ENCODE measurements at places on chromosomes 2 and 18.
A peak's percentile ranks its signal among the peaks of the same experiment; 100 is the strongest.

DNA sequence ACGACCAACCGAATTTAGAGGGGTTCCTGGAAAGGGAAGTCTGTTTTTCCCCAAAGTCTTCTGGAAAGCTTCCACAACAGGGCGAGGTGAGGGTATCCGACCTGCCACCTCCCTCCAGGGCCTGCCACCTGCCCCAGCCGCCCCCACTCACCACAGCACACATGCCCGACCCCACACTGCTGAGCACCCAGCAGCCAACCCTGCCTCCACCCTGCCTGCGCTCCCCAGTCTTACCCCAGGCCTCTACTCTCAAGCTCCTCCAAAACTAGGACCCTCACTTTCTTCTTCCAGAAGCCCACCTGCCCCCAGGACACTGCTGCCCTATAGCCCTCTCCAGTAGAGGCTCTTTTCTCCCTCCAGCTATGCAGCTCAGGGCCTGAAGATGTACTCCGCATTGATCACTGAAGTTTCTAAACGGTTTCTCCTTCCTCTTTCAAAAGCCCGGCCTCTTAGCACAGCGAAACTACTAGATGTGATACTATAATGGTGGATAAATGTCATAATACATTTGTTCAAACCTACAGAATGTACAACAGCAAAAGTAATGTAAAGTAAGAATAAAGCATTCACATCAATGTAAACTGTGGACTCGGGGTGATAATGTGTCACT is 128.8 kb upstream of the SLC1A4 start:
- DNase-seq = no peak

GRCh38 chr2:27118525-27119329 is at the start of gene CGREF1:
CGREF1 (minus strand) TSS chr2:27119128; CDS start chr2:27104366, 14,762 bp downstream.
- DNase-seq = peak; percentile 62

GRCh38 chr18:69282371-69282770 is 118.3 kb upstream of the DOK6 start:
- no peak for DNase-seq

GRCh38 chr2:64348386-64349130 is 105.4 kb upstream of the LGALSL start:
- DNase-seq = no peak

- DNase-seq = no peak
Measured at GRCh38 chr2:70979626-70980025, 1.2 kb downstream of the ANKRD53 start.

DNA sequence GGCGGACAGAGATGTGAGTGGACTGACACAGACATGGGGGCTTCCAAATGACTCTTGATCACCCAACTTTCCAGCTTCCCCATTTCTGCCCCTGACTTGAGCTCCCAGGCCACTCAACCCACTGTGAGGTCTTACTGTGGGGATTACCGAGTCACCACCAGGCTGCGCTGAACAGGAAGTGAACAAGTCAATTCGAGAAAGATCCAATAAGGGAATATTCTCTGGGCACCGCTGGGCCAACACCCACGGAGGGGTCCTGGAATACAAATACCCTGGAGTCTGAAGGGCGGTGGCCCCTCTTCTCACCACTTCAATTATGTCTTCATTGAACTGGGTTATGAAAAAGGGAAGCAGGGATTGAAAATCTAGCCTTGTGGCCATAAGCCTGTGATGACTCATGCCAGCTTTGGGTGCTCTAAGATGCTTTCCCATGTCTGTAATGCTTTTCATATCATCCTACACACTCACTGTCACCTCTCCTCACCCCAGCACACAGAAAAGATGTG is 37.7 kb downstream of the BCL11A start:
- DNase-seq = no peak

GRCh38 chr18:80159713-80160636 is 50.9 kb downstream of the ADNP2 start:
- DNase-seq = peak; percentile 79

DNA sequence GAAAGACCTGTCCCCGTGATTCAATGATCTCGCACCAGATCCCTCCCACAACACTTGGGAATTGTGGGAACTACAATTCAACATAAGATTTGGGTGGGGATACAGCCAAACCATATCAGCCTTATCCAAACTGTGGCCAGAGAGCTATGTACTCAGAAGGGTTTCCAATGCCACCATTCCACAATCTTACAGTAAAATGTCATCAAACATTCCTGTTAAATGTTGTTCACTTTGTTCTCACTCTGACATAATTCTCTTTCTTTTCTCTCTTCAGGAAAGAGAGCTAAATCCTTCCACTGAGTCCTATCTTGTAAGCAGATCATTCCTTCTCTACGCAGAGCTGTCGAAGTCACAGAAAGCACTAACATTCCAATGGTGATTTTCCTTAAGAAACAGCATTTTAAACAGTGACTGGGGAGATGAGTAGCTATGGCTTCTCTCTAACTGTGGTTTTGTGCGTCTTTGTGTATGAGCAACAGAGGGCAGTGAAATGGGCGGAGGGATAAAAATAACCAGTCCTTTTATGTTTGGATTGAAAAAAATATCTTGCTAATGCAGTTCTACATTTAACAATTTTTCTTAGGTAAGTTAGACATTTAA is 684.7 kb downstream of the EPHA4 start:
- no peak for DNase-seq

DNA sequence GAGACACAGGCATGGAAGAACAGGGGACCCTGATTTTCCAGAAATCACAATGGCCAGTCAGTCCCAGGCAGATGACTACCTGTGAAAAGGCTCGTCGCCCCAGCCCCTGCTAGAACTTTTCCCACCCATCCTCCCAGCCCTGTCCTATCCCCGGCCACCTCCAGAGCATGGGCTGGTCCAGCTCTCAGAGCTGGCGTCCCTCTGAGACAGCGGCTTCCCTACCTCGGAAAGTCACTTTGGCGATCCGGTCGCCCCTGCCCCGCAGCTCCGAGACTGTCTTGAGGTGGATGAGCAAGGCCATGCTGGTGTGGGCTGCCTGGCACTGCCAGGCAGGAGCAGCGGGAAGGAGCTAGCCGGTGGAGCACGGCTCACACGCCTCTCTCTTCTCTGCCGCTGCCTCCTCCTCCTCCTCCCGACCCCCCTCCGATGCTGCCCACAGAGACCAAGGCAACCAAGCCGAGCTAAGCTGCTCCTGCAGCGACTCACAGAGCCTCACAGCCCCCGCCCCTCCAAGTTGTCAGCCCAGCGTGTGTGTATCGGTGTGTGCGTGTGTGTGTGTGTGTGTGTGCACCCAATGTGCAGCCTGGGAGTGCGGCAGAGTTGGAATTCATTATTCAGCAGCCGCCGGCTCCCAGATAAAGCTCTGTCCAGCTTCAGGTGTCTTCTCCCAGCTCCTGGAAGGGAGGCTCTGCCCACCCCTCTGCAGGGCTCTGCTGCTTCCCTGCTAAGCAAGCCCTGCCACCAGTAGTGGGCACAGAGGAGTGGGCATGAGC is 80.5 kb upstream of the OTOF start:
- DNase-seq = peak; percentile 74

DNA sequence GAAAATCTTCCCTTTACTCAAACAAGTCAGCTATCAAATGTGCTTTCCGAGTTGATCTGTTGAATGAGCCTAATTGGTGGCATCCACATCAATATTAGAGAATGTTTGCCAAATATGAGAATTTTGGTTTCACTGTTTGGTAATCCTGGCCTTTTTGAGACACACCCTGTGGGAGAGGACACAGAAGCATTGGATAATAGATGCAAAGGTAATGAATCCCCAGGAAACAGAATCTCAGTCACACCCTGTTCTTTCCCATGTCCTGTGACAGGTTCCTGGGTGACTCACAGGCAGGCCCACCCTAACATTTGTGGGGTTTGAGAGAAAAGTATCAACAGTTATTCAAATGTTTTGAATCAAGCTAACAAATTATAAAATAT is 99.8 kb upstream of the PELI1 start:
- no peak for DNase-seq

GRCh38 chr18:48080546-48080945 is 150.1 kb upstream of the SMAD2 start:
- DNase-seq = peak; percentile 25

DNA sequence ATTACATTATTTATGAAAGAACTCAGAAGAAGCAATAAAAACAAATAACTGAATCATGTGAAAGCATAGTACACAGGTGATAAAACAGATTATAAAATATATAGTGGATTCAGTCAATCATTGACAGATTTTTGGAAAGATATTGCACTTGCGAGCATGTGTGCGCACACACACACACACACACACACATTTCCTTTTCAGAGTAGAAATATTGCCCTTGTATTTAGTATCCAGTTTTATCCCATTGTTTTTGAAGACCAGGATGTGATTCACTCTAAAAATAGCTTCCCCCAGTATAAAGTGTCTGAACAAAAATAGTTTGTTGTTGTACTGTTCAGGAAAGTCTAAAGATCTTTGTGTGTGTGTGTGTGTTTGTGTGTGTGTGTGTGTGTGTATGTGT is 145.5 kb downstream of the CALCRL start:
- DNase-seq = no peak

- DNase-seq = peak; percentile 64
Measured at GRCh38 chr2:39243469-39244123, at the start of gene CDKL4. CDKL4 (minus strand) TSS chr2:39243970.

DNA sequence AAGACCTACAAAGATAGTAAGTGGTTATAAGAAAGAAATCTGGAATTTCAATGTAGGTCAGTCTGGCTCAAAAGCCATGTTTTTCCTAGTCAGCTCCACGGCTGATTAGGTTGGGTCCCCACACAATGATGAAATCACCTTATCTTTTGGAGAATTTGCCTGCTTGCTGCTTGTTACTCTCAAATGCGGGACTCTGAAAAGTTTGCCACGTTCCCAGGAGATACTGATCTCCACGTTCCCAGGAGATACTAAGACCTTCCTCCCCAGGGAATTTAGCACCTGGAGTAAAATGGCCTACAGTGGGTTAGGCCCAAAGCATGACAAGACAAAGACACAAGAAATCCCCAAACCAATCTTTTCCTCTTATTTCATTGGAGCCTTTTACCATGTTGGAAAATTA is 449.6 kb downstream of the TNS1 start:
- no peak for DNase-seq

DNA sequence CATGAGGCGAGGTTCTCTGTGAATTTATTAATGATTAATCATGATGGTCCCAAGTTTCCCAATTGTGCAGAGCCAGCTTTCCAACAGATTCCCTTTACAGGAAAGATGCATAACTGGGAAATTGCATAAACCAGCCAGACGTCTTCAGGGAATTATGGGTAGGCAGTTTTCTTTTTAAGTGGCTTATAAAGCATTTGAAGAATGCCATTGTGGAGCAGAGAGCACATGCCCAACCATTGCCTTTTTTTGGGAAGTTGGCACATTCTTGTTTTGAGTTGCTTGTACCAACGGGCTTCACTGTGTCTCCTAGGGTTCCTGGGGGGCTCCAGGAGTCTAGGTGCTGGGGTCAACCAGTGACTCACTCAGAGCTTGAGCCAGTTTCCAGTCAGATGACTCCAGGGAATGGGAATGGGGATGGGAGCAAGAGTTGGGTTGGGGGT is 231.7 kb upstream of the FOSL2 start:
- no peak for DNase-seq

- DNase-seq = no peak
Measured at GRCh38 chr18:53941601-53942338, 282.7 kb downstream of the MBD2 start.

- DNase-seq = no peak
Measured at GRCh38 chr2:233165895-233166661, 85.4 kb upstream of the ATG16L1 start.

DNA sequence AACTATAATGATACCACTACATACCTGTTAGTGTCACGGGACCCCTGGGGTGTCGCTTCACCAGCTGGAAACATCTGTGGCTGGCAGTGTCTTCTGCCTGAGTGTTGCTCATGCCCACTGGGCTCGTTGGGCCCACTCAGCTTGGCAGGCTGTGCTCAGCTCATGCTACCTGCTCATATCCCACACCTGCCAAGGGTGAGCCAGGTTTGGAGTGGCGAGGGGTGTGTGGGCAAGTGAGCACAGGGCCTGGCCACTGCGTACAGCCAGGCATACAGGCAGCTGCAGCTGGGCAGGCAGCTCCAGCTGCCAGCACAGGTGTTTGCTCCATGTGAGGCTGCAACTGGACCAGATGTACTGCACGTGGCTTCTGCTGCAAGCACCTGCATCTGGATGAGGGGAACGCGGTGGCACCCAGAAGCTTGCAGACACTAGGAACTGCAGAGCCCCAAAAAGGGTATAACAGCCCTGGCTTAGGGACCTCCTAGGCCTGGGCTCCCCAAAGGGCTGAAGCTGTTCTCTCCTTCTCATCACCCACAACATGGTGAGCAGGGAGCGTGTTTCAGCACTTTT is 70.1 kb downstream of the SUCLG1 start:
- no peak for DNase-seq

All from retina (tissue), 1 donor.